Left kidney (tissue), 8 donors: ENCODE measurements at places on chromosomes 12 and 14.

DNA sequence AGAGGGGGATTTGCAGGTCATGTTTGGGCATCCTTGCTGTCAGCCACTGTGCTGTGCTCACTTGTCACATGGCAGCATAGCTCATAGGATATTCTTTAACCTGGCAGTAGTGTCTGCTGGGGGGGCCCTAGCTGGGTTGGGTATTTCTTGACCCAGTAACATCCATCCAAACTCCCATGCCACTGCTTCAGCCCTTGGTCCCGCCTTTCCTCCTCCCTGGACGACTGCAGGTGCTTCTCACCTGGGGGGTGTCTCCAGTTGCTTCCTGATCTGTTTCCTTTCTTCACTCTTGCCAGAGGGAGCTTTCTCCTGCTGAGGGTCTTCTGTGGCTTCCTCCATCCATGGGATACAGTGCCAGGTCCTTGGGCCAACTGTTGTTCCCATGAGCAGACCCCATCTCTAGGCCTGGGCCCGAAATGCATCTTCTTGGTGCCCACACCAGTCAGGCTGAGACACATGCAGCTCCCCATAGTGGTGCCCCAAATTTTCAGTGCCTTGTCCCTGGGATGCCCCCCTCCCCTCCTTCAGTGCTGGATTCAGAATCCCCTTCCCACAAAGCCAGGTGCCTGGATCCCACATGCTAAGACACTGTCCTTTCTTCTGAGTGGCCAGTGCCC, 20.5 kb downstream of the C14orf132 start:
- no peak for DNase-seq

GRCh38 chr14:65256714-65257113, 154.4 kb upstream of the MAX start:
- no peak for DNase-seq

- DNase-seq: no peak
Measured at GRCh38 chr12:109818905-109819500, 14.2 kb downstream of the TRPV4 start.

- no peak for DNase-seq
Measured at GRCh38 chr12:27623645-27624044, 72.6 kb upstream of the REP15 start.
